ENCODE measurements at places on chromosomes 11 and 22.

GRCh38 chr11:362642-363442 lies 6.5 kb upstream of the B4GALNT4 start:
- DNase-seq = no peak

DNA sequence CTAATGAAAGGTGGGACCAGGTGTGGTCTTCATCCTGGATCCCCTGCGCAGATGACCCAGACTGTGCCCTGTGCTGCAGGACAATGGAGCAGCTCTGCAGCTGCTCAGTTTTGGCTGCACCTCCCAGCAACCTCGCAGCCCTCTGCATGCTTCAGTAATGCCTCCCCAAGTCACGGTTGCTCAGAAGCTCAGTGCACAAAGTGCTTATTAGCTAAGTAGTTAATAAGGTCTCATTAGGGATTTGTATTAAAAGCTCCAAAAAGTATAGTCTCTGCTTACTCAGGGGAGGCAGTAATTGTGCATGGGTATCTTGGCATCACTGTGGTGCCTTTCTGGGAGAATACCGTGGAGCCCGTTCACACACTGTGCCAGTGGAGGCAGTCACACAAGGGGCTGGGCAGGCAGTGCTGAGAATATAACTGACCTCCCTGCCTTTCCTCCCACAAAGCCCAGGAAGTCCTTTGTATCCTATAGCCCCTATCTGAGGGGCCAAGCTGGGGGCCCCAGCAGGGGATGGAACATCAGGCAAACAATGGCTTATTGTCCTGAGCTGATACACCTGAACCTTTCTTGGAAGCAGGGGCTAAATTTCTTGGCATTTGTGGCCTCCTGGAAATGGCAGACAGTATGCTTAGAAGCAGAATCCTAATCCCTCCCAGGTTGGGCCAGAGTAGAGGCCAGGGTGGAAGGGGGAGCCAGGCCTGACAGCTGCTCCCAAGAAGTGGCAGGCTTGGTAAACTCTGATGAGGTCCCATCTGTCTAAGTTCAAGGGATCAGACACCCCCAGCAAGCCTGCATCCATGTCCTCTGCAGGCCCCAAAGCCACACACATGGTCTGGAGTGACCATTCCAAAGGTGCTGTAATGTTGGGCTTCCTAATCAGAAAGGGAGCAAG lies 125.5 kb upstream of the PARVA start:
- no peak for DNase-seq

DNA sequence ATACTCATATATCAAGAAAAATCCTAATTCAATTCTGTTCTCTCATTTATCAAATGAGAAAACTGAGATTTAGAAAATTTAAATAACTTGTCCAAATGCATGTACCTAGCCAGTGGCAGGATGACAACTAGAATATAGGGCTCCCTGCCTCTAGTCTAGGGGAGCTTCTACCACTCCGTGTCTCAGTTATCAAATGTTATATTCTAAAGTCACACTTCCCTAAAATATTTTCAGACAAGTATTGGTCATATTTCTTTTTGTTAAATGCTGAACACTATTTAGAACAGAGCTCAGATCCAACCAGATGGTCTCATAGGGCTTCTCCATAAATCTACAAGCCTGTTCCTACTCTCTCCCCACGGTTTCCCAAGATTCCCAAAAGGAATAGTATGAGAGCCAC lies 26.3 kb downstream of the KCNJ1 start:
- no peak for DNase-seq

DNA sequence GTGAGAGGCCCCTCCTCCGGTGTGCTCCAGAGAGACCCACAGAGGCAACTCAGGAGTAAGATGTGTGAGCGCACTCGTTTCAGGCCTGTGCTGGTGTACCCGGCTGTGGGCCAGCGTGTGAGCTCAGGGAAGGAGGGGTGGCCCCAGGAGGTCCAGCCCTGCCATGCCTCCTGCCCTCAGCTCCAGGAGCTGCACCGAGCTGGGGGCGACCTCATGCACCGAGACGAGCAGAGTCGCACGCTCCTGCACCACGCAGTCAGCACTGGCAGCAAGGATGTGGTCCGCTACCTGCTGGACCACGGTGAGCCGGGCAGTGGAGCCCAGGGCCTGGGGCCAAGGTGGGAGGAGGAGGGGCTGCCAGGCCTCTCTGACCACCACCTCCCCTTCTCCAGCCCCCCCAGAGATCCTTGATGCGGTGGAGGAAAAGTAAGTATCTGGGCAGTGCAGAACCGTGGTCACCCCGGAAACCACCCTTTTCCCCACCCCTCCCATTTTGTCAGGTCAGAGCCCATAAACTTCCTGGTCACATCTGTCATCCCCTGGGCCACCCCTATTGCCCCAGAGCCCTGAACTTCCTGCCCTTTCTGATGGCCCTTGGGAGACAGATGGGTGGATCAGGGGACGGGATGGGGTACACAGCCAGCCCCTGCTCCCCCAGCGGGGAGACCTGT lies 2.5 kb upstream of the MDK start:
- peak; percentile 45 for DNase-seq

- DNase-seq = no peak
Observed at GRCh38 chr11:100810666-100811065, 123.6 kb downstream of the ARHGAP42 start.

DNA sequence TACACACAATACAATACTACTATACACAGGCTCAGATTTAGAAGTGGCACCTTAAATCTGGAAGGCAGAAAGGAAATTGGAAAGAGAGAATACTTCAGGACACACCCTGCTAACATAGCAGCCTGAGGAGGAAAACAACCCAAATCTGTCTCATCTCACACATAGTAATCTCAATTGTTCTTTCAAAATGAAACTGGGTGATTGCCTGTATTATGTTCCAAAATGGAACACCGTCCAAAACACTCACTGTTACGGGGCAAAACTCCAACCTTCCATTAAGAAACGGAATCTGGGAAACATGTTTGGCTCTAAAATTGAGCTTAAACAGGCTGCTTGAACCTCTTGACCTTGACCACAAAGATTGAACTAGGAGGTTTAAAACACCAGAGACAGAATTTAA lies 572.6 kb downstream of the OPCML start:
- DNase-seq = no peak

GRCh38 chr22:35893698-35894097 lies 134.9 kb downstream of the RBFOX2 start:
- DNase-seq = no peak

DNA sequence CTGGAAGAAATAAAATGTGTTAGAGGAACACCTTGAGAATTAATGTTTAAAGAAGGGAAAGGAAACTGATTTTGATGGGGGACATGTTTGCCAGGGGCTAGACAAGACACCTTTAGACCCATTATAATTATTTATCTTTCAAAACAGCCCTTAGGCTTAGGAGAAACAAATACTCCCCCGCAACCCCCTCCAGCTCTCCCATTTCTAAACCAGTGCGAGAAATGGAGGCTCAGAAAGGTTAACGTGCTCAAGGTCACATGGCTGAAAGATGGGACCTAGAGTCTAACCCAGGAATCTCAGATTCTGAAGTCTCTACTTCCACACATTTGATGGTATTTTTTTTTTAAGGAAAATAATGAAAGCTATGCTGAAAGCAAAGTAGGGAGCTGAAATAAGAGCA lies 18.0 kb downstream of the EHF start:
- DNase-seq = no peak

DNA sequence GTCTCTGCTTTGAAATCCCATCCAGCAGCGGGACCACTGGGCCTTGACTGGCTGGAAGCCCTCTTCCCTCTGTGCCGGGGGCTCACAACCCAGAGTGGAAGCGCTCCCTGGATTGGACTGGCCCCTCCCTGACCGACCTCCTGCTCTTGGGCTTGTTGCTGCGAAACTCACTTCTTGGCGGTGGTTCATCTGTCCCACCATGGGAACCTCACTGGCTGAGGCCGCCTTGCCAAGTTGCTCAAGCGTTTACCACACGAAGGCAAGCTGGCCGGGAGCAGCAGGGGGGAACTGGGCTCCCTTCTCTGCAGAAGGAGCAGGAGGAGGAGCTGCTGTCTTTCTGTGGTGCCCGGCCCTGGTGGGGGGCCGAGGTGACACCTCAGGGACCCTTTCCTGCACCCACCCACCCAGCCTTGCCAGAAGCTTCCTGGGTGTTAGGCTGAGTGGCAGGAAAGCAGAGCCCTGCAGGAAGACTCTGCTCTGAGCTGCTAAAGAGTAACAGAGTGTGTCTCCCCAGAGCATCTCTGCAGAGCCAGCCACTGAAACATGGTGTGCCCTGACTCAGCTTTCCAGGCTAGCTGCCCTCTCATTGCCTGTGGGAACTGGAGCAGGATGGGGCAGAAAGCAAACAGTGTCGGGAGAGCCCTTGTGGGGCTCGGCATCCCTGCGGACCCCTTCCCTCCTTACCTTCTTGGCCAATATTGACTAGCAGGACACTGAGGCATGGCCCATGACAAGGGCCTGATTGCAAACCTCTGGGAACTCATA lies 88.5 kb upstream of the ALX4 start:
- DNase-seq = no peak

DNA sequence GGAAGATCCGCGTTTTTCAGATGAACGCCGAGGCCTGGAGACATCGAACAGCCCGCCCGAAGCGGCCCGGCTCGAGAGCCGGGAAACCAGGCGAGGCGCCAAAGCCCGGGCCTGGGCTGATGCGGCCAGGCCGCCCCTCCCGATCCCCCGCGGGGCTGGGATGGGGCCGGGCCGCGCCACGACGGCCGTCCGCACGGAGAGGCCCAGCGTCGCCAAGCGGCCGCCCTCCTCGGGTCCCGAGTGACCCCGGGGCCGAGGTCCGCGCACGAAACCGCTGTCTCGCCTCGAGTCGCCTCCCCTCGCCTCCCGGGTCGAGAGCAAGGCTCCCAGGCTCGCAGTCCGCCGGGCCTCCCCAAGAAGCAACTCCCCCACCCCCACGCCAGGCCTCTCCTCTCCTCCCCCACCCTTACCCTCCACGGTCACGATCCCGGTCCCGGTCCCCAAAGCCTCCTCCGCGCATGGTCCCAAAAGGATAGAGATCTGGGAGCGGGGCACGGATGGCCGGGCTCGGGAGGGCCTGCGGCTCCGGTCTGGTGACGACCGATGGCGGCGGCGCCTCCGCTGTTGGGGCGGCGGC lies 482 bp downstream of the DDX17 start:
- DNase-seq = peak; percentile 78

GRCh38 chr11:120186456-120186773 lies 24.4 kb upstream of the OAF start:
- no peak for DNase-seq

GRCh38 chr11:130609121-130610035 lies 160.9 kb downstream of the ADAMTS15 start:
- no peak for DNase-seq

GRCh38 chr11:117913736-117914397 lies 15.3 kb downstream of the TMPRSS13 start:
- no peak for DNase-seq

DNA sequence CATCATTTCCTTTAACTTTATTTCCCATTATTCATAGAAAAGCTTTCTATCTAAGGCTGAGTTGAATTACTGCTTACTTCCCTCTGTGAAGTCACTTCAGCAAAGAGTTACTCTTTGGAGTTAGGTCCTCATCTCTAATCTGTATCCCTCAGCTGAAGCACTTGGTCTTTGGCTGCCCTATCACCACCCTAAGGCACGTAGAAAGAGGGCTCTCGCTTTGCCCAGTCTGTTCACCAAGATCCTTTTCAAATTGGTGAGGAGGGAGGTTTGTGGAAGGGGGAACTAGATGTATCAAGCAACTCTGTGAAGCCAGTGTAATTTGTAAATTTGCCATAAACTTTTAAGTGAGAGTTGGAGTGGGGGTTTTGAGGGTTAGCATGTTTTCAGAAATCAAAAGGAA lies 43.4 kb downstream of the PAX6 start:
- DNase-seq = no peak

GRCh38 chr22:28674121-28674563 lies 5.5 kb downstream of the TTC28 start:
- DNase-seq = no peak

DNA sequence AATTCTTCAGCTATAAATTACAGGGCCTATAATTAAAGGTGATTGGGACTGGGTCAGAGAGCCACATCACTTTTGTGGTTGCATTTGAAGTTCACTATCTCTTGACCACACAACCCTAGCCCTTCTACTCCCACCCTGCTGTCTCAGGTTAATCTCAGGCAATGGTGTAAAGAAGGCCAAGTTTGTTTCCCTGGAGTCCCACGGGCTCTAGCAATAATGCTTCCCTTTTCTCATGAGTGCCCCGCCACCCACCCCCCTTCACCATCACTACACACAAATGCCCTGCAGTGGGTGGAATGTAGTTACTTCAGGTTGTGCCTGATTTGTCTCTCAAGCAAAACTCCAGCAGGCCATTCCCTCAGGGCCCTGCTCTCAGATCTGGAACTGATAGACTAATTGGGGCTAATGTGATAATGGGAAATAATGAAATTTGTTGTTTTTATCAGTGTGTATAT lies 1.8 kb upstream of the EHF start:
- no peak for DNase-seq

DNA sequence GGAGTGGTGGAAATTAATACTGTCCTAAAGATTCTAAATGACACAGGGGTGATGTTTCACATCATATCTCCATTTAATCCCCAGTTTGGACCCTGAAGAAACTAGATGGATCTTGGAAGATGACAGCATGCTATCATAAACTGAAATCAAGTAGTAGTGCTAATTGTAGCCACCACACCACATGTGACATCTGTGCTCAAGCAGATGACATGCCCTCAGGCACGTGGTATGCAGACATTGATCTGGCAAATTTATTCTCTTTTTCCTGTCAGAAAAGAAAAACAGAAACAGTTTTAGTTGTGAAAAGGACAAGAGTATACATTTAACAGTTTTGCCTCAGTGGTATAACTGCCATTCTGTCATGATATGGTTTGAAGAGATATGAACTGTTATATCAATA lies 52.9 kb upstream of the PGR start:
- no peak for DNase-seq

- peak; percentile 14 for DNase-seq
Observed at GRCh38 chr11:203056-203944, 3.9 kb downstream of the BET1L start.

- DNase-seq = no peak
Observed at GRCh38 chr11:9753021-9753420, 89.1 kb downstream of the SWAP70 start.

- DNase-seq = no peak
Observed at GRCh38 chr22:46626911-46627805, 7.0 kb downstream of the GRAMD4 start.

GRCh38 chr11:61773356-61773755 lies 19.0 kb downstream of the TMEM258 start:
- DNase-seq = no peak

- DNase-seq = no peak
Observed at GRCh38 chr11:28702450-28702790, 594.2 kb downstream of the METTL15 start.

DNA sequence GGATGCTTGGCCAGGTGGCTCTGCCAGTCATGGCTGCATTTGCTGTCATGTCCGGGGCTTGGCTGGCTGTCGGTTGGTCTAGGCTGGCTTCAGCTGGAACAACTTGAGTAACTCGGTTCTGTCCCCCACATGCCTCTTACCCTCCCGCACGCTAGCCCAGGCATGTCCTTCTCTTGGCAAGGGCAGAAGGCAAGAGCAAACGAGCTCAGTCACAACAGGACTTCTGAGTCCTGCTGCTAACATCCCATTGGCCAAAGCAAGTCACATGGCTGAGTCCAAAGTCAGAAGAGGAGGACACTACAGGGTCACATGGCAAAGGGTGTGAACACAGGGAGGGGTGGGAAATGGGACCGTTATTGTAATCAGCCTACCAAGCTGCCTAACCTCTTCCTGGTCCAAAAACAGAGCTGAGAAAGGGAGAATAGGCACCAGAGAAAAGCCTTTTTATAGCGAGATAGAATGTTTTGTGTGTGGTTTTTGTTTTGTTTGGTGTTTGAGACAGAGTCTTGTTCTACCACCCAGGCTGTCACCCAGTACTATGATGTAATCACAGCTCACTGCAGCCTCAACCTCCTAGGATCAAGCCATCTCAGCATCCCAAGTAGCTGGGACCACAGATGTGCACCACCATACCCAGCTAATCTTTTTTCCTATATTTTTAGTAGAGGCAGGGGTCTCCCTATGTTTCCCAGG lies 81.9 kb downstream of the MN1 start:
- peak; percentile 13 for DNase-seq

Measured in pancreas (tissue), 10 donors.